CD4-positive, alpha-beta T cell treated with Interleukin-6 at 100 ng/mL for 8 hours (primary cell): ENCODE measurements at places on chromosomes 1 and 21.

- DNase-seq: no peak
Measured at GRCh38 chr1:26998429-26999300, 5.2 kb downstream of the TRNP1 start.

DNA sequence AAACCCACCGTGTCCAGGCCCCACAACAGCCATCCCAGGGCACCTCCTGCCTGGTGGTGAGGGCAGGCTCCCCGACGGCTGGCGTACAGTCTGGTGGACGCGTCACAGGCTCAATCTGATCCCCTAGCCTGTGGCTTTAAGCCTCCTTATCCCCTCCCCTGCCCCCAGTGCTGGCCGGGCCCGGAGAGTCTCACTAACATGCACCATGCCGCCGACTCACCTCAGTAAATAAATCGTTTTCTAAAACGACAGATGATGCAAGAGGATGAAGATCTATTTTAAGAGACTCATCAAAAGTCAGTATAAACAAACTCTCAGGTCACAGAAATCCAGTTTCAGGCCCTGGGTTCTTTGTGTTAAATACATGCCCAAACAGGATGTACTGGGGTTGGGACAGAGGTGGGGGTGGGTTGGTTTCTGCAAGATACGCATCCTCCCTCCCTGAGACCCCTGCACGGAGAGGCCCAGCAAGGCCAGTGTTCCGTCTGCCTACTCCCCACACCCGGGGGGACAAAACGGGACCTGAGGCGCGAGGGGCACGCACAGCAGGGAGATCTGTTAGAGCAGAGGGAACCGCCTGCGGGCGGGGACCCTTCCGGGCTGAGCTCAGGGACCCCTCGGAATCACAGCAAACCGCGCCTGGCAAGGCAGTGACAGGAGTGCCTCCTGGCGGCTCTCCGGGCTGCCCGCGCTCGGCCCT, 3.1 kb downstream of the PANK4 start:
- DNase-seq: no peak

- no peak for DNase-seq
Measured at GRCh38 chr21:34039678-34040382, 33.5 kb upstream of the MRPS6 start.

GRCh38 chr1:186557147-186557777, 96.3 kb upstream of the PDC start:
- DNase-seq: no peak

DNA sequence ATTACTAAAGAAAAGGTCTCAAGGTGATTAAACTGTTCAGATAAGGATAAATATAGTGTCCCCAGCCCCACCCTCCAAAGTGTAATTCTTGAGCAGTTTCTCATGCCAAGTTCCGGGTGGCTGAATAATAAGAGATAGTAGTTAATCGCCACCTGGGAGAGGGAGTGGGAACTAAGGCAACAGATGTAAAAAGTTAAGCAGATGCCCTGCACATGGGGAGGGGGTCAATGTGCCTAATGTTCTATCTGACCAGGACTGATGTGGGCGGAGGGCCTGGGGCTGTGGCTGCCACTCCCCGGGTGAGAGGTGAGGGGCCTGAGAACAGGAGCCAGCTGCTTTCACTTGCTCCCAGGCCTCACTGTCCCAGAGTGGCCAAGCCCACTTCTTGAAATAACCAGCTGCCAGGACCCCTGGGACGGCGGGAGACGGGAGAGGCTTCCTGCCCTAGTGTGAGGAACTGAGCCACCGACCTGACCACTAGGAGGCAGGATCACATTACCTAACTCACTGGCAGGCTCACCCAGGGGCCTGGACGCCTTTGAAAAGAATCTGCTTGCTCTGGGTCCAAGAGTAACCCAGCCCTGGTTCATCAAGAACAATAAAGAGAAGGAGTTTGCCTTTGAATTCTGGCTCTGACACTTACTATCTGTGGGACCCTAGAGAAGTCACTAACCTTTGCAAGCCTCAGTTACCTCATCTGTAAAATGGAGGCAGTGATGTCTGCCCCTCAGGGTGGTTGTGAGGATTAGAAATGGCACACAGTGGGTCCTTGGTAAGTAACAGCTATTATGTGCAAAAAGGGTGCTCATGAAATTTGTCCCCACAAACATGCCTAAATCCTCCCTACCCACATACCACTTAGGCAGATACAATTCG, 179.2 kb downstream of the ATG4C start:
- DNase-seq: no peak

DNA sequence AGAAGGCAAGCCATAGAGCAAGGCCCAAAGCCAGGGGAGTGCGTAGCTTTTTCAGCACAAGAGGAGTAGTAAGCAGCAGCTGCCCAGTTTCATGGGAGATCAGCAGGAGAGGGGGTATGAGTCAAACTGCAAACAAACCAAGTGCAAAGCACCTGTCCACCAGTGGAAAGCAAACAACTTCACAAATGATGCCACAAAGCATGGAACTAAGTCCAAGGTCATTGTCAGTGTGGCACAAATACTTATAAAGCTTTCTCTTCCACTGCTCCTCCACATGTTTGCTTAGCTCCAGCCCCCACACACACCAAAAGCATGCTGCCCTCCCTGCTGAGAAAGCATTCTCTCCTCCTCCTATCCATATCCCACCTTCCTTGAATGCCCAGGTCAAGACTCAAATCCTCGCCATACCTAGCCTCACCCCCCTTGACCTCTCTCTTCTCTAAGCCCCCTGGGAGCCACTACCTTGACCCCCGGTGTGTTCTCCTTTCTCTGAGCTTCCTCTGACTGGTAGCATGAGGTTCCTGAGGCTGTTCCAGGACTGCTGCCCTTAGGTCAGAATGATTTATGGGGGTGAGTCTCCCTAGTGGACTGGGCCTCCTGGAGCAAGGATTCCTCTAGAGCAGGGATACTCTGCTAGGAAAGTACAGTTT, 70.4 kb downstream of the DMAP1 start:
- DNase-seq: no peak

- no peak for DNase-seq
Measured at GRCh38 chr1:113012149-113012548, 56.2 kb upstream of the SLC16A1 start.

DNA sequence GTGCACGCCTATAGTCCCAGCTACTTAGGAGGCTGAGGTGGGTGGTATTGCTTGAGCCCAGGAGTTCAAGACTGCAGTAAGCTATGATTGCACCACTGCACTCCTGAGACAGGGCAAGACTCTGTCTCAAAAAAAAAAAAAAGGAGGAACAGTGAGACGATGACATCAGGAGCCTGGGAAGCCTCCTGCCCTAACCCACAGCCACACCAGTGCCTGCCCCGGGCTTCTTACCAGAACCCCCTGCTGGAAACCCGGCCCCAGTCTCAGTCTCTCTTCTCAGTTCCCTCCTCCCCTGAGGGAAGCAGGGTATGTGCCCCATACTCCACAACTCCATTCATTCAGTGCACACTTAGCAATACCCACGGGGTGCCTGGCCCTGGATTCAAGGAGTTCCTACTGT, 9.1 kb downstream of the COL8A2 start:
- no peak for DNase-seq

DNA sequence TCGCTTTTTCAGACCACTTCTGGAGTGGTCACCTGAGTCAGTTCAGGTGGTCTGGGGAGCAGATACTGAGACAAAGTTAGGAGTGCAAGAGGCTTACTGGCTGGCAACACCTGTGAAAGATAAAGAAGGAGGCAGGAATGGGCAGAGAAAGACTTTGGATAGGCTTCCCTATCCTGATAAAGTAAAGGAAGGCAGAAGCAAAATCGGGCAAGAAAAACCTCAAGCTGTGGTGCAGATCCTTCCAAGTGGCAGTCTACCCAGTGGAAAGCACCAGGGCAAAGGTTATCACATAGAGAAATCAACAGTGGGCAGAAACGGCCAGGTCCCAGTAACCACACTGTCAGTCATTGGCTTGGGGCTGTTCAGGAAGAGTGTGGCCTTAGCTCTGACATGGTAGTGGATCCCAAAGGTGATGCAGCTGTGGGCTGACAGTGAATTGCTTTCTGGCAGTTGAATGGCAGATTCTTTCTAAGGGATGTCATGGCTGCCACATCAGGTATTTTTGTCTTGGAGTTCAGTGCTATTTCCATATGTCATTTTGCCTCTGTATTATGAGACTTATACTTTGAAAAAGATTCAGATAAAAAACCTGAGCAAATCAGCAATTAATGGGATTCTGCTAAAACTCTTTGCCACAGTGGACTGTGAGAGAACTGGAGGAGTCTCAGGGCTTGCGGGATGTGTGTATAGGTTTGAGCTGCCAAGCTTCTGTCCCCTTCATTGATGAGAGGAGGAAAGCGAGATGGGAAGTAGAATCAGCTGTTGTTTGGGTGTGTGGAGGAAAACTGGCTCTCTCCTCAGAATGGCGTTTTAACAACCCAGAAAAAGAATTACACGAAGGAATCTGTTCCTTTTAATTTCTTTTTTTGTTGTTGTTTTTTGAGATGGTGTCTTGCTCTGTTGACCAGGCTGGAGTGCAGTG, 8.1 kb upstream of the CGN start:
- DNase-seq: no peak

DNA sequence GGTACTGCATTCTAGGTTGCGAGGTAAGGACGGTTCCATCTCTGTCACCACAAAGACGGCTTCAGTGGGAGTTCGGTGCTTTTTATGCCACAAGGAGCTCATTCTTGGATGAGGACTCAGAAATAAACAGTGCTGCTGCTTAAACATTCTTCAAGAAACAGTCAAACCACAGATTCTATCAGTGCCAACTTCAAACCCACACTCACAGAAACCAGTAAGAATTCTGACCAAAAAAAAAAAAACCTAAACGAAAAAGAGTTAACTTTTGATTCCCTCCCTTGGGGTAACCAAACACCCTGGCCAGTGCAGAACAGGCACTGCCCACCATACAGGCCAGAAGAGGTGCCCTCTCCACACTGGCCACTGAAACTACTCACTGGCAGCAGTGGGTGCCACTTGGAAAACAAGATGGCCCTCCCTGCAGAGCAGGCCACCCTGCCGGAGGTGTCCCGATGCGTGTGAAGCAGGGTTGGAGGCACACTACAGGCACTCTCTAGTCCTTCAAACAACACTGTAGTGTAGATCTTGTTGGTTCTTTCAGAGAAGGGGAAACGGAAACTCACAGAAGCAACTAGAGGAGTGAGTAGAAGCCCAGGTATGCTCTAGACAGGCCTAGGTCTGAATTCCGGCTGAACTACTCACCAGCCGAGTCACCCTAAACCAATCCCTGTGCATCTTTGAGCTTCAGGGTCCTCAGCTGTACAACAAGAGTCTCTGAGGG, 87.3 kb upstream of the TLR5 start:
- DNase-seq: peak; percentile 44

- no peak for DNase-seq
Measured at GRCh38 chr1:117135329-117135728, 13.8 kb upstream of the TRIM45 start.

GRCh38 chr1:111656086-111657017, 36.8 kb downstream of the RAP1A start:
- peak; percentile 23 for DNase-seq

DNA sequence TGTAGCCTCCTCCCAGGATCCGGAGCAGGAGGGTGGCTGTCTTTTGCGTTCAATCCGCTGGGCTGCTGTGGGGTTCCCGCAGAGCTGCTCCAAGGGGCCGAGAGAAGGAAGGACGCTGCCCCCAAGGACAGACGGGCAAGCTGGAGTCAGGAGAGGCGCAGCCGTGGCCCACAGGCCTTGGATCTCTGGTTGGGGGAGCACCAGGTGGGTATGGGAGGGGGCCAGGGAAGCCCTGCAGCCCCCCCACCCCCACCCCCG, 15.9 kb upstream of the SKI start:
- DNase-seq: no peak

GRCh38 chr21:33761441-33762036, 119.2 kb downstream of the ITSN1 start:
- DNase-seq: no peak

DNA sequence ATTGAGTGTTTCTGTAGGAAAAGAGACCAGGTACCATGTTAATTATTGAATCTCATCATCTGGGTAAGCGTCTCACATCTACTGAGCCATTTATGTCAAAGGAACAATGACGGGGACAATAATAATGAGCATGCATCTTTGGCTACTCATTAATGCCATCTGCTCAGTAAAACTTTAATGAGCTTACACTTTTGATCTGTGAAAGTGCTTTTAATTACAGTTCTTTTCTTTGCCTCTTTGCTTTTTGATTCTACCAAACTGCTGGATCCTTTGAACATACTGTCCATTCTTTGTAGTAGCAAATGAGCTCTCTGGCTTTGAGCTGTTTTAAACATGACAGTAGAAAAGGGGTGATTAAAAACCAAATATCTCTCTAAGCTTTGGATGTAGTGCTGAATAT, 181.2 kb upstream of the IVNS1ABP start:
- DNase-seq: no peak

GRCh38 chr1:33610864-33611455, 138.5 kb downstream of the ZSCAN20 start:
- no peak for DNase-seq

DNA sequence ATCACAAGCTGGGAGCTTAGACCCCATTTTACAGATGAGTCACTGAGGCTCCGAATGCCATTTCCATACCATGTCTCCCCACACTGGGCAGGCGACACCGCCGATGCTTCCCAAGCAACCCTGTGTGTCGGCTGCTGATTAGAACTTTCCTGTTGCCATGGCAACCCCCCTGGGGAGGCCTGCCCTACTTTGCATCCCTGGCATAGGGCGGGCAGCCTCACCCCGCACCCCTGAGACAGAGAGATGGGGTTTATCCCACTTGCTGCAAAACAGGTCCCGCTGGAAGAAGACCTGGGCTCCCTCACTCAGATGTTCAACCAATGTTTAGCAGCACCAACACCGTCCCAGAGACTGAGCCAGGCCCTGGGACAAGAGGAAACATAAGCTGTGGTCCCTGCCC, 81.5 kb downstream of the CAMK2N1 start:
- DNase-seq: no peak

DNA sequence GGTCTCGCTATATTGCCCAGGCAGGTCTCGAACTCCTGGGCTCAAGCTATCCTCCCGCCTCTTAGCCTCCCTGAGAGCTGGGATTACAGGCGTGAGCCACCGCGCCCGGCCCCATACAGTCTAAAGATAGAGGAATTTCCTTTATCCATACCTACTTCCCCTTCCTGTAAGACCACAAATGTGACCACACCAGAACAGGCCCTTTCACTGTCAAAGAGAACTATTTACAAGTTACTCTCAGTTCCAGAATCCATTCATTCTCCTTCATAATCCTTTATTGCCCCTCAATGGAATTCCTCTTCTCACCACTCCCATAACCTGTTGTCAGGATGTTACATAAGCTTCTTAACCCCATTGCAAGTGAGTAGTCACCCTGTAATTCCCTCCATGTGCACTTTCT, 26.3 kb upstream of the SLC5A9 start:
- DNase-seq: no peak

GRCh38 chr1:111873460-111874030, 115.9 kb downstream of the KCND3 start:
- no peak for DNase-seq

DNA sequence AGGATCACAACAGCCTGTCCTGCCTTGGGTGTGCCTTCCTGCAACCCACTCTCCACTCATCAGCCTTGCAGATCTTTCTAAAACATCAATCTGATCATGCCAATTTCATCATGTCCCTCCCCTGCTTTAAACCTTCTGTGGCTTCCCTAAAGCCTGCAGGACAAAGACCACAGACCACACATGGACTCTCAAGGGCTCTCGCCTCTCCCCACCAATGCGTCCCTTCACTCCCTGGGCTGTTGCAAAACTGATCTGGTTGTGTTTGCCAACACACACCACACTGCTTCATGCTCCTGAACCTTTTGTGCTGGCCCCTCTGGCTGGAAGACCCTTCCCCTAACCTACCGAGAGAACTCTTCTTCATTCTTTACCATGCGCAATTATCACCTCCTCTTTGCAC, 72.4 kb downstream of the ITPKB start:
- no peak for DNase-seq
